Smooth muscle cell of the umbilical artery (primary cell): ENCODE measurements at places on chromosomes 1 and 21. TPM values are rescaled to one million over a fixed set of nuclear protein-coding genes. Genes with fewer than 3 reads are reported as not detected.

PODN gene
- 0.37 and 1.5 TPM in 2 replicates for total RNA-seq

RAP1GAP gene
- total RNA-seq: 0.09 and 0.89 TPM in 2 replicates

FAM20B gene
- 56.1 and 71.9 TPM in 2 replicates for total RNA-seq

MYBPH gene
- total RNA-seq: 0.30 TPM in 1 of 2 replicates, not detected in the other

RIPK4 gene
- total RNA-seq: under 0.01 and 0.28 TPM in 2 replicates

WNT3A gene
- total RNA-seq: not detected in 2 replicates

OR2M3 gene
- not detected in 2 replicates for total RNA-seq

FCAMR gene
- total RNA-seq: not detected in 2 replicates

TFAP2E gene
- under 0.01 and 0.42 TPM in 2 replicates for total RNA-seq

SIM2 gene
- total RNA-seq: 0.05 TPM in 1 of 2 replicates, not detected in the other

NBPF3 gene
- total RNA-seq: 24.9 and 33.3 TPM in 2 replicates

RNU1-1 gene
- under 0.01 TPM in 2 replicates for total RNA-seq

ABCA4 gene
- total RNA-seq: 0.30 and 0.51 TPM in 2 replicates

PADI4 gene
- not detected in 2 replicates for total RNA-seq

ERO1B gene
- total RNA-seq: 8.3 and 11.2 TPM in 2 replicates

ITLN2 gene
- not detected in 2 replicates for total RNA-seq

FCGR2B gene
- total RNA-seq: not detected in 2 replicates

ATP1A4 gene
- not detected in 2 replicates for total RNA-seq

CR1 gene
- total RNA-seq: not detected in 2 replicates

TMEM52 gene
- total RNA-seq: 0.32 TPM in 1 of 2 replicates, not detected in the other

KCNA3 gene
- total RNA-seq: 0.14 TPM in 1 of 2 replicates, not detected in the other

KPRP gene
- total RNA-seq: not detected in 2 replicates

TDRKH gene
- total RNA-seq: 2.1 and 5.6 TPM in 2 replicates
